Activated CD4-positive, alpha-beta T cell treated with anti-CD3 and anti-CD28 coated beads, Interleukin-2, amount 50 U/mL, for 1 hour (primary cell): ENCODE measurements at places on chromosomes 1 and 21.

DNA sequence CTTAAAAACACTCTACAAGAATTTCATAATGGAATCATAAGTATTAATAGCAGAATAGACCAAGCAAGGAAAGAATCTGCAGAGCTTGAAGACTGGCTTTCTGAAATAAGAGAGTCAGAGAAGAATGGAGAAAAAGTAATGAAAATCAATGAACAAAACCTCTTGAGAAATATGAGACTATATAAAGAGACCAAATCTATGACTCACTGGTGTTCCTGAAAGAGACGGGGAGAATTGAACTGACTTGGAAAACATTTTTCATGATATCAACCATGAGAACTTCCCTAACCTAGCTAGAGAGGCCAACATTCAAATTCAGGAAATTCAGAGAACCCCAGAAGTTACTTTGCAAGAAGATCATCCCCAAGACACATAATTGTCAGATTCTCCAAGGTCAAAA lies 85.6 kb downstream of the GDAP2 start:
- DNase-seq: no peak

GRCh38 chr21:31905503-31906451 lies 33.0 kb downstream of the HUNK start:
- DNase-seq: no peak

- no peak for DNase-seq
Observed at GRCh38 chr1:68495532-68495931, 1.4 kb downstream of the DEPDC1 start.

DNA sequence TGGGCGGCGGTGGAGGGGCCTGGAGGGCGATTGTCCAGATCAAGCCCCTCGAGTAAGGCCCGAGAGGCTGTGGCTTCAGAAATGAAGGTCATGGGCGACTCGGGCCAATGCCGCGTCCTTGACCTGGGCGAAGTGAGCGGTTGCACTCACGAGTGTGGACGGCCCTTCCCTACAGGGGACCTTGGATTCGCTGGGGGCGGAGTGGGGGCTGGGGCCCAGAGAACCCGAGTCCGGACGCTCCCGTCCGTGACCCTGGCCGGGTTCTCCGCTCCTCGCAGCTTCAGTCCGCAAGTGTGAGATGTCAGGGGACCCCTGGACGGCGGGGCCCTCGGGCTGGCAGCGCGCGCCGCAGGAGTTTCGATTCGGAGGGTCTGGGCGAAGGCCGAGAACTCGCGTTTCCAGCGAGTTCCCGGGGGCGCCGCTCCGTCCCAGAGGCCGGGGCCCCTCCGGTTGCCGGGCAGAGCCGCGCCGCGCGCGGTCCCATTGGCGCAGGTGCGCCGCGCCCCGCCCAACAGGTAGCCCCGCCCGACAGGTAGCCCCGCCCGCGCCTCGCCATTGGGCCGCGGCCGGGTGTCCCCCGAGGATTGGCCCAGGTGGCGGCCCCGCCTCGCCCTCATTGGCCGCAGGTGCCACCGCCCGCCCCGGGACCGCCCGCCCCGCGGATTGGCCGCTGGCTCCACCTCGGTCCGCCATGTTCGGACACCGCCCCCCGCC lies at the start of gene PRKCZ:
TSS of gene PRKCZ (plus strand) at position 694 of the 714 bp plus-strand sequence. CDS start 220 bp downstream, outside the sequence.
- peak; percentile 94 for DNase-seq

DNA sequence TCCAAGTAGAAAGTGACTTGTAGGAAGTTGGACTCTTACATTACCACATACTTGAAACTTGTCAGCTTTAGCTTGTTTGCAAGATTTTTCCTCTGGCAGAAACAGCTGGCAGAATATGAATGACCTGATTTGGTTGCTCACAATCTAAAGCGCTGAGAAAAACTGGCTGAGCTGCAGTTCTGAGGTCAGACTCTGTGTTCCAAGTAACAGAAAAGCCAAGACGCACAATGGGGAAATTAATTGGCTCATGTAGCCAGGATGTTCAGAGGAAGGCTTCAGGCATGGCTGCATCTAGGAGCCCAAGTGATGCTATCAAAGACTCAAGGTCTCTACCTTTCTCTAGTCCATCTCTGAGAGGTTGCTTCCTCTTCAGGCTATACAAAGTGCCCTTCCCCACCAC lies 27.0 kb downstream of the ALPL start:
- no peak for DNase-seq

- no peak for DNase-seq
Observed at GRCh38 chr1:93851327-93851712, 27.7 kb downstream of the DNTTIP2 start.

- DNase-seq: no peak
Observed at GRCh38 chr1:91684481-91685196, 184.0 kb downstream of the CDC7 start.

DNA sequence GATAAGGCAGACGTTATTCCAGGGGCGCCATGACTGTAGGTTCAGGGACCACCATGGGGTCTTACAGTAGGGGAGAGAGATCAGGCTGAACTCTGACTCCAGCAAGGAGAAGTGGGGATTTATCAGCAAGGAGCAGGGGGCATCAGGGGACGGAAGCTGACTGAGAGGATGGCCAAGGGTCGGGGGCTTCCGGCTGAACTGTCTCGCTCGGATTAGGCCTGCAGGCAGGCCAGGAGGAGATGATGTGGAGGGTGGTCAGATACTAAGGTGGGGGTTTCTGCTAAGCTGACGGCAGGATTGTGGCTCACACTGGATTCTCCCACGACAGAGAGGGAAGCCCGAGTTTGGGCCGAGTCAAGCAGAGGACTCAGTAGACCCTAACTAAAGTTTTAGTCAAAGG lies 186.9 kb upstream of the VAMP3 start:
- DNase-seq: no peak

- DNase-seq: no peak
Observed at GRCh38 chr1:34292472-34292871, 115.8 kb downstream of the C1orf94 start.

DNA sequence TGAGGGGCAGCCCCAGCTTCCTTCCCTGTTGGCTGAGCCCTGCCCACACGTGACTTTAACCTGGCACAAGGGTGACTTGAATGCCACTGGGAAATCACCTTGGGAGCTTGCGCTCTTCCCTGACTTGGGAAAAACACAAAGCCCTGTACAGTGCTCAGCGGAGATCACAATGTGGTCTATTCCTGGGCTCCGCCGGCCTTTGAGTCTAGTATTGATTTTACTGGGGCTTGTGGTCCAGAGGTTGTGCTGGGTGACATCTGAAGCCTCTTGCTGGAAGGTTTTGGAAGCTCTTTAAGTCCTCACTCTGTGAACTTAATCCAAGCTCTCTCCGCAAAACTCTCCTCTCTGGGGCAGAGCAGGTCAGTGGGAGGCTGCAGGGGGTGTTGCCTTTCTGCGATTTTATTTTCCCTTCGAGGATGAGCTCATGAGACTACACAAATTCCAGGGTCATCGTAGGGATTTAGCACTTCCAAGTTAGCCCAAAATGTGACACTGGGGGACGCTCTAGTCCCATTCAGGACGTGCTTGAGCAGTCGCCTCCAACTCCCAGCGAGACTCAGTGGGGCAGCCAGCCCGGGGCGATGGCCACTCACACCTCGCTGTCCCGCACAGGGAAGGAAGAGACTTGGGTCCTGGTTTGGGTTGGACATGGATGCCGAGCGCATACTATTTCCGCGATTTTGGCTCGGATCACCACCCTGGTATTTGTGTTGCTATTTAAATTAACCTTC lies 291.9 kb upstream of the AJAP1 start:
- DNase-seq: no peak

- no peak for DNase-seq
Observed at GRCh38 chr1:225863167-225863566, 19.0 kb downstream of the TMEM63A start.

- no peak for DNase-seq
Observed at GRCh38 chr1:99365545-99365944, 101.3 kb downstream of the PLPPR4 start.

DNA sequence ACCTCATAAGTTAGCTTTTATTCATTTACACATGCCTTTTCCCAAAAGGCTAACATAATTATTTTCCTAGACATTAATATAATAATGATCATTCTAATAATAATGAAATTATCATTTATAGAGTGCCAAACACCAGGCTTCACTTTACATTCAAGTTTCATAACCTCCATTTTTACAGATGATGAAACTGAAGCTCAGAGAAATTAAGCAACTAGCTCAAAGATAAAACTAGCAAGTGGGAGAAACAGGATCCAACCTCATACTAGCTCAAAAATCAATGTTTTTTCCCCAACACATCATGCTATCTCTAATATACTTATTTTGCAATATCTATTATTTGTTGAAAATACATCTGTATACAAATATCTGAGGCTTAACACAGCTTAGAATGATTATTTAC lies 14.0 kb downstream of the LPGAT1 start:
- no peak for DNase-seq

DNA sequence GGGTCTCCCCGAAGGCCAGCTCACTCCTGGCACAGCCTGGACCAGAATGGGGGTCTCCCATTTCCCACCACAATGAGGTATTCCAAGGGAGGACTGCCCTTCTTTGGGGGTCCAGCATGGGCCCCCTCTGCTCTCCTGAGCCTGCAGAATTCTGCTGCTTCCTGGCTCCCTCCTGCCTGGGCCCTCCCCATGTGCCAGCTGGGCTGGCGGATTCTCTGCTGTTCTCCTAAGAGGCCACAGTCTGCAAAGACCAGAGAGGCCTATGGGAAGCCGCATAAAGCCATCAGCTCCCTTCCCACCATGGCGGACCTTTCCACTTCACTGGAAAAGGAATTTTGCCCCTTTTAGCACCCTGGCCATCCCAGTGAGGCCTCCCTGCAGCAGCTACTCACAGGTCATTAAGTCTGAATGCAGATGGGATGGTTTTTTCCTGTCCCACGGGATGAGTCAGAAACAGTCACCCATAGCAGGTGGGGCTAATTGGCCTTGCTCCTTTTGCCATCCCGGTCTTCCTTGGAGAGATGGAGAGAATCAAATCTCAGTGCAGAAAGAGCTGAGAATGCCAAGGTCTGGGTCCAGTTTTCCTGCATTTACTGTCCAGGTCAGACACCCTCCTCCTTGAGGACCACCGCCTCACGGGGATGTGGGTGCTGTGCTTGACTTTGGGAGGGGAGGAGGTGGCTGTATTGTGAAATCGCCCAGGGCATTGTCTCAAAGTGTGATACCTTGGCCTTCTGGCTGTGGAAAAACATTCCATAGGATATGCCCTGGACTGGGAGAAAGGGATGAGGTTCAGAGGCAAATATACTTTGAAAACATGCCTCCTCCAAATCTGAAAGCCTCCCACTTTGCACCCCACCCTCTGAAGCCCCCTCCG lies 23.2 kb downstream of the MYBPH start:
- no peak for DNase-seq

DNA sequence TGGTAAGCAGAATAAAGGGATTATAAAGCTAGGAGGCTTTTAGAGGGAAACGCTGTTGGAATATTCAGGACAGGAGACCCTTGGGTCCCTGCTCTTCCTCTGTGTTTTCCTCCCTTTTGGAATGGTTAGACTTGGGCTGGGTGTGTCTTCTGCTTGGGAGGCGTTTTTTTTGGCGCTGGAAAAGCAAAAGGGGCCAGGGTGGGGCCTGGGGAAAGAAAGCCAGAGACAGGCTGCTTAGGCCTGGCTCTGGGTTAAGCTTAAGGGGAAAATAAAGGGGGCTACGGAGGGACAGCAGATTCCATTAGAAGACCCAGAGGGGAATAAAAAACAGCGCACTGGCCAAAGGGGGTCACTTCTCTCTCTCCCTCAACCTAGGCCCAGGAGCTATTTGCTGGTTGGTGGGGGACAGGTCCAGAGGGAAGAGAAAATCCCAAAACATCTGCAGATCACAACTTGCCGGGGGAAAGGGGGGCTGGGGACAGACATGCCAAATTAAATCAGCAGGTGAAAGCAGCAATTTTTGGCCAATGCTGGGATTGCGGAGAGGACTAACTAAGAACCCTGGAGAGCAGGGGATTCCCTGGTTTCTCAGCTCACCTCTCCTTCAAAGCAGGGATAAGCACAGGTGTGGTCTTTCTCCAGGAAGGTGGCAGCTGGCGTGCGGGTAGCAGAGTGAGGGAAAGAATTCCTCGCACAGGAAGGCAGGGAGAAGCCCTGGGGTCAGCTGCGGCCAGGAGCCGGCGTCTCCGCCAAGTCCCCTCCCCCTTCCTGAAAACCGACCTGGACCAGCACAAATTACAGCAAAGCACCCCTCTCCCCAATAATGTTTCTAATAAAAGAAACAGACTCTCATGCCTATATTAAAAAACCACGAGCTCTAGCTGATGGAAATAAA lies 82.2 kb upstream of the AK4 start:
- DNase-seq: no peak

DNA sequence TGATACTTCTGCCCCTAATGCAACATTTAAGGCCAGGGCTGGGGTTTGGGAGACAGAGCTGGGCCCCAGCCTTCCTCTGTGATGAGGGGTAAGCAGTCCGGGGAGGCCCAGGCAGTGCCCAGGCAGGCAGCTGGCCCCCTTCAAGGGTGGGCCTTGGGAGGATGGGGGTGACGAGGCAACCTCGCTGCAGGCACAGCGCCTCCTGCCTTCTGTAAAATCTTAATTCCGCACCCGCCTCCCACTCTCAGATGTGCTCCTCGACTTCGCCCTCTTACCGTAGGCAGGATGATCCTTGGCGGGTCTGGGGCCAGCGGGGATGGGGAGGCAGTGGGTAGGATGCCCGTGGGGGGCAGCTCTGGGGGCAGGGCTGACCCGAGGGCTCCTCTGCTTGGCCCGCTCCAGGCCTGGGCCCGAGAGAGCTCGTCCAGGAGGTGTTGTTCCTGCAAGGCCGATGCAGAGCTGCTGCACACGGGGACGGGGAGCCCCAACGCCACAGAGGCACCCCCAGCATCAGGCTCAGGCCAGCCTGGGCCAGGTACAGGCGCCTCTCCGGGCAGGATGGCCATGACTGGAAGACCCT lies 9.1 kb downstream of the C21orf58 start:
- no peak for DNase-seq

- no peak for DNase-seq
Observed at GRCh38 chr1:23423415-23424292, 894 bp downstream of the TCEA3 start.

- DNase-seq: no peak
Observed at GRCh38 chr21:42263591-42264131, 44.7 kb downstream of the ABCG1 start.

GRCh38 chr1:15669074-15669473 lies 15.0 kb upstream of the PLEKHM2 start:
- DNase-seq: no peak

- no peak for DNase-seq
Observed at GRCh38 chr1:54136269-54136896, 16.4 kb downstream of the CDCP2 start.

GRCh38 chr1:29939079-29939478 lies 702.8 kb downstream of the PTPRU start:
- DNase-seq: no peak

- DNase-seq: no peak
Observed at GRCh38 chr21:32099812-32100416, 178.9 kb downstream of the MIS18A start.

- DNase-seq: no peak
Observed at GRCh38 chr1:41939194-41939593, 20.5 kb upstream of the HIVEP3 start.

DNA sequence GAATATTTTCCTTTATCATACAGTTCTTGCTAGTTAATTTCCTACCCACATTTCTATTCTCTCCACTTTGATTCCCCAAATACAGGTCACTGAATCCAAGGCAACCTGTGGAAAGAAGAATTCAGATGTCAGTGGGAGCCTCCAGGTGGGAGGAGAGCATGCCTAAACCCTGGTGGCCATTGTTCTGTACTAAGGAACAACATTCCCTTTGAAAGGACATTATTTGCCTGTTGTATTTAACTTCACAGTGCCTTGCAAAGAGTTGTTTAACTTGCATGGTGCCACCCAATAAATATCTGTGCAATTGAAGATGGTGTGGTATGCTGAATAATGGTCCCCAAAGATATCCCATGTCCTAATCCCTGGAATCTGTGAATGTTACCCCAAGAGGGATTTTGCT lies 21.3 kb downstream of the NPHS2 start:
- no peak for DNase-seq
